Bone marrow (tissue), 2 donors: ENCODE measurements at places on chromosomes 7 and 10.

- no peak for DNase-seq
Observed at GRCh38 chr10:49109669-49110340, 5.5 kb downstream of the VSTM4 start.

GRCh38 chr10:50567384-50567783, 56.4 kb downstream of the SGMS1 start:
- DNase-seq = no peak

DNA sequence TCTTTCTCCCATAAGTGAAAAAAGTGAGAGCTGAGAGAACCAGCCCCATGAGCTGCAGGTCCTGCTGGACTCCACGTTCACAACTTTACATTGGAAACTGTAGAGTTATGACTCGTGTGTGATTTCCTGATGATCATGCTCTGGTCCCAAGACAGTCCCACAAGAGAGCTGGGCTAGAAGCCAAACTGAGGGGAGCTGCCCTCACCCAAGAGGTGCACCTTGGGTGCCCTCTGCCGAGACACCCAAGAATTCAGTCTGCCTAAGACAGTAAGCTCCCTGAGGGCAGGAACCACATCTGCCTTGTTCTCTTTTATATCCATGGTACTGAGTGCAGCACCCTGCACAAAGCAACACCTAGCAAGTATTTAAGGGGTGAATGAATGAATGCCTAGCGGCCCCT, 112.8 kb upstream of the SFMBT2 start:
- DNase-seq = no peak

- DNase-seq = no peak
Observed at GRCh38 chr7:151107882-151108281, 21.6 kb downstream of the AGAP3 start.

DNA sequence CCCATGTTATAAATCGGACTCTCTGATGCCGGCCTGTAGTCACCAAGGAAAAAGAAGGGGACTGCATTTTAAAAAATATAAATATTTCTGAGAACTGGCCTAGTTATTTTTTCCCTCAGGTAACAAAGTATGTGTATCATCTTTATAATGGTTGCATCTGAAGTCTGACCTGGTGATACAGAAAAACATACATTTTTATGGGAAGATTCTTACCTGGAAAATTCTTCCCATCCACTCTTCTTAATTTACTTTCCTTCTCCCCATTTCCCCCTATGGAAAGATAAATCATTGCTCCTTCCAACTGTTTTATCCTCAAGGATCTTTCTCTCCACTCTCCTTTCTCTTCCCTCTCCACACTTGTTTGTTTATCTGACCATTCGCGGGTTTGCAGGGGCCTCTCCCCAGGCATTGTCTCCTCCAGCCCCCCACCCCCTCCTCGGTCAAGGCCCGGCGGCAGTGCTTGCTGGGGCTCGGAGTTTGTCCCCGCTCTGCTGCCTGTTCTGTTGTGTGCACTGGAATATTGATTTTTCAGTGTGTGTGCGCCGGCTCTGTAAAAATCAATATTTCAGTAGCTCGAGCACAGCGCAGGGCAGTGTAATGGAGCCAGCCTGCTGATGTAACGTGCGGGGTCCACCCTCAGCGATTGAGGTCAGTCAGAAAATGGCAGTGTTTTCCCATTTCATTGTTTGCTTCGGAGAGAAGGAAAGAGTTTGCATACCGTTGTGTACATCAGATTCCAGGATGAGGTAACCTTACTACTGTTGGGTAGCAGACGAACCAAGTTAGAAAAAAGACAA, 199.5 kb upstream of the NFE2L3 start:
- DNase-seq = no peak

DNA sequence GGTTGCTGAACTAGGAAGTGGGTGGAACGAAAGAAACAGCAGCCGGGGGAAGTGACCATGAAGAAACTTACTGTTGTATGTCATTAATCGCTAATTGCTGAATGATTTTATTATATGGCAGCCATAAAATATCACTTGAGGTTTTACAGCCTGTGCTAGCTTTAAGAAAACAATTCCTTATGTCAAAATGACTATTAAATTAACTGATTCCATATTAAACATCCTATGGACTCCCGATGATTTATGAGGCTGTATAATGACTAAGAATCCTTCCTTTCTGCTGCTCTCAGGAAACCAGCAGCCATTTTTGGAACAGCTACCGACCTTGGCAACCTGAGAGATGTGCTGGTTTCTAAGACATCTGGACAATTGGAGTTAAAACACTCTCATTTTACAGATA, 421.9 kb downstream of the SORCS3 start:
- no peak for DNase-seq

GRCh38 chr7:114175125-114175524, 239.5 kb upstream of the FOXP2 start:
- no peak for DNase-seq

DNA sequence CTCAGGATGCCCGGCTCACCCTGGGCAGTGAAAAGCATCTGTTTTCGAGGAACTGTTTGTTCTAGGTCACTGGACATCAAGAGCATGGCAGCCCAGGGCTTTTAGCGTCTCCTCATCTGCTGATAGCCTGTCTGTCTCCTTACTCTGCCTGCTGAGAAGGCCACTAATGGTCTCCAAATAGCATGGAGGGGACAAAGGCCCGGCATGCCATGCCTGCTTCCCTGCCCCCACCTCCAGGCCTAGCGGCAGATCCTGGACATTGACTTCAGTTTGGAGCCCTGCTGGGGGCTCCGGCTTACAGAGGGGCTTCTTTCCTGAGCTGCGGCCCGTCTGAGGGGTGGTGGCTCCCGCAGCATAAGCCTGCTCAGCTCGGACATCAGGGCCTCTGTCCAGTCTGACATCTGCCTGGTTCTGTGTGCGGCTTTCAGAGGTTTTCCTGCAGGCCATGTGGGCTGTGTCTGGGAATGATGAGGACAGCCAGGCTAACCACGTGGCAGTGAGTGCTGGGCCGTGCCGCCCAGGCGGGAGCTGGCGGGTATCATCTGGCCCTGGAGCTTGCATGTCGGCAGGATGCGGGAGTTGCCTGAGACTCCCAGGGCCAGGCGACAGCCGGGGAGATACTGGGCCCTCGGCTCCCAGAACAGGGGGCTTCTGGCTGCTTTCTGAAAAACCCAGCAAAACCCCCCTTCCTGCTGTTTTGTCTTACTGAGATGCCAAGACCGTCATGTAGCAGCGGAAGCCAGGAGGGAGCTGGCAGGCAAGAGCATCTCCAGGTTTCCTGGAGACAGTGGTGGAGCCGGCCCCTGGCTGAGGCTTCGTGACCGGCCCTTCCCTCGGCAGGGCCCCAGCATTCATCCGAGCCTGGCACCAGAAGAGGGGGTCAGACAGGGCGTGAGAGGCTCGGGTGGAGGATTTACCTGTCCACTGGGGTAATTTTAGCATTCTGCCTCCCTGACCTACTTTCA, 9.2 kb downstream of the PFKFB3 start:
- DNase-seq = no peak

GRCh38 chr7:31095286-31096197, 43.4 kb downstream of the ADCYAP1R1 start:
- DNase-seq = no peak

GRCh38 chr7:88312061-88312663, 5.5 kb upstream of the STEAP4 start:
- DNase-seq = no peak

- DNase-seq = no peak
Observed at GRCh38 chr7:13016592-13017332, 329.3 kb downstream of the ARL4A start.

DNA sequence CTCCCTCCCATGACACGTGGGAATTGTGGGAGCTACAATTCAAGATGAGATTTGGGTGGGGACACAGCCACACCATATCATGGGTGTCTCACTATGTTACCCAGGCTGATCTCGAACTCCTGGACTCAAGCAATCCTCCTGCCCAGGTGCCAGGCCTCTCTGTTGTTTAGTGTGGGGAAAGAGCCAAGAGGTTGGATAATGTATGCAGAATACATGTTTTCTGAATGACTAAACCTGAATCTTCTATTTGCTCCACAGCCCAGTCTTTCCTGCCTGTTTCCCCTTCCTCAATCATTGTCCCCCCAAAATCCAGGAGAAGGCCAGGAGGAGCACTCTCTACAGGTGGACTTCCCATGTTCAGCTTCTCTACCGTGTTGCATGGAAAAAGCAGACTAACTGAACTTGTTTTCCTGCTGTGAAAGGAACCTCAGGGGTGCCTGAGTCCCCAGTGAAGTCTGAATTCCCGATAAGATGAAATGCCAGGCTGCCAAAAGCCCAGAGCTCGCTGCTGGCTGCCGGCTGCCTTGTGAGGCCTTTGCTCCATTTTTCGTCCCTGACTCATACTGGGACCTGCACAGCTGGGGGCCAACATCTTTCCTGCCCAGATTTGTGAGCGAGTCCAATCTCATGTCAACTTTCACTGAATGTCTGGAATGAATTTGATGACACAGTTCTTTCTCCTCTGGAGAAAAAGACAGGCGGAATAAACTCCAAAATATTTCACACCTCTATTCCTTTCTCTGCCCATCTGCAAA, 588.0 kb downstream of the CALN1 start:
- DNase-seq = no peak

- DNase-seq = no peak
Observed at GRCh38 chr10:74542077-74542476, 284.3 kb upstream of the KAT6B start.

- DNase-seq = no peak
Observed at GRCh38 chr10:129973674-129974059, 9.6 kb upstream of the EBF3 start.

GRCh38 chr10:70662362-70663220, 9.7 kb upstream of the ADAMTS14 start:
- no peak for DNase-seq

GRCh38 chr7:109003742-109004141, 434.1 kb downstream of the DNAJB9 start:
- no peak for DNase-seq

DNA sequence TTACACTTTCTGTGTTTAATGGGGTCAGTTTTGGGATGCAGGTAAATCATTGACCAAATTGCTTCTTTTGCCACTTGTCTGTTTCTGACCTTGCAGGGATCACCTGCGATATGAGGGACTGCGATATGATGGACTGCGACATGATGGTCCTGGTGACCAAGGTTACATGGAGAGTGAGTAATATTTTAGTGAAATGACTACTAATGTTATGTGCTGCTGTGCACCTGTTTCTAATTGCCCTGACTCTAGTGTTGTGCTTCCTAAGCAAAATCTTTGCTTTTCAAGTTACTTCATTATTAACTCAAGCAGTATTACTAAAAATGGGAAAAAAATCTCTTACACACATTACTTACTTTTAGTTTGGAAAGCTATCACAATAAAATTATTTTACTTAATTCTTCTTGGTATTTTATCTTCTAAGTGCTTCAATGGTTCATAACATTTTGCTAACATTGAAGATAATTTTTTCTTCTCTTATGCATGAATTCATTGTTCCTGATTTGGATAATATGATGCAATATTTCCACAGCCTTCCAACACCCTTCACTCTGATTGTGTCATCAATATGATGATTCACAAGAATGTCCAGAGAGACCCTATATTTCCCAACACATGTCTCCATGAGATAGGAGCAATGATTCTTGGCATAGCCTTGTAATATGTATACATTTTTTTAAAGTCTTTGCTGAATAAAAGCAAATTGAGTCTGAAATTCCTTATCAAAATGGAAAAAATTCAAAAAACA, 306.2 kb upstream of the AKR1E2 start:
- DNase-seq = no peak

GRCh38 chr10:79320820-79321493, 26.3 kb upstream of the PPIF start:
- peak; percentile 61 for DNase-seq

- no peak for DNase-seq
Observed at GRCh38 chr10:54796881-54797280, 4.2 kb downstream of the PCDH15 start.

DNA sequence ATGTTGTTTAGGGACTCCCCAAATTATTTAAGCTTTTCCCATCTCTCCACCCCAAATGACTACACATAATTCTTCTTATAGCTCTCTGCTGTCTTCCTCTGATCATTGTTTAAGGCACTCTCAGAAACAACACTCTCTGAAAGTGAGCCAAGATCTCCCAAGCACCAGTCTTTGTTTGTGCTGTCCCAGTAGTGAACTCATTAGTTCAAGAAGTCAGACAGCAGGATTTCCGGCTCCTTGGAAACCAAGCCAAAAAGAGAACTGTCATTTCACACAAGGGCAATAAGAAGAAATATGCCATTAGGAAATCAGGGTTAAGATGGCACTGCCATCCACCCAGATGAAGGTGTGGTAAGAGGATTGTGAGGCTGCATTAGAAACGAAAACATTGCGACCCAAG, 83.1 kb downstream of the FZD1 start:
- DNase-seq = no peak

DNA sequence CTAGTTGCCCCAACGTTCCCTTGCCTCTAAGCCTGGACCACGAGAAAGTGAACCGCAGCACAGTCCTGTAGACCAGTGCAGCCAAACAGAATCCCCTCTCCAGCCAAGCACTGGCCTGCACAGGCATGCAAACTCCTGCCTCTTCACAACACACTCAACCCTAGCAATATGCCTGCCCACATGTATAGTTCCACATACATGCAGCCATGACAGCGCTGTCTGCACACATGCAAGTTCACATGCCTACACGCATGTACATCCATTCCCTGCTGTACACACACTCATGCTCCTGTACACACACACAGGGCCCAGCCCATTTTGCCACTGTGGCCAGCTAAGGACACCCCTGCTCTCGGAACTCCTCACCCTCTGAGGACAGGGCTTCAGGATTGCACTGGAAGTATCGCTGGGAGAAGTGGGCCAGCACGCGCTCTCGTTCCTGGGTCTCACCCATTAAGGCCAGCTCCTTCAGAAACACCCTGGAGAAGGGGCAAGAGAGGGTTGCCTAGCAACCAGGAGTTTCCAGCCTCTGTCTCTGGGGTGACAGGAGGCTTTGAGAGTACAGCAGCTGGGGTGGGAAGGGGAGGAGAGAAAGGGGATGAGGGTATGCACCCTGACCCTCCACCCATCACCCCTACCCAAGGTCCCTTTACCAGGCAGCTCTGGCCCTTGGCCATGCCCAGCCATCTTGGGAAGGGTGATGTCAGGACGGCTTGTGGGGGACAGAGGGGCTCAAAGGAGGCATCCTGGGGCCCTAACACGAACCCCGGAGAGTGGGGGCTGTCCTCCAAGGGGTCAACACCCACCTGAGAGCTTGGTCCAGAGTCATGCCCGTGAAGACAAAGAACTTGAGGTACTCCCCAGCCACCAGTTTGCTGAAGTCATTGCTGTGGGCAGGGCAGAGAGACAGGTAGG, 7.0 kb downstream of the PSD start:
- no peak for DNase-seq

GRCh38 chr7:76234931-76235441, 33.3 kb downstream of the SRRM3 start:
- DNase-seq = peak; percentile 52

- no peak for DNase-seq
Observed at GRCh38 chr10:104546756-104547155, 94.3 kb upstream of the SORCS3 start.

DNA sequence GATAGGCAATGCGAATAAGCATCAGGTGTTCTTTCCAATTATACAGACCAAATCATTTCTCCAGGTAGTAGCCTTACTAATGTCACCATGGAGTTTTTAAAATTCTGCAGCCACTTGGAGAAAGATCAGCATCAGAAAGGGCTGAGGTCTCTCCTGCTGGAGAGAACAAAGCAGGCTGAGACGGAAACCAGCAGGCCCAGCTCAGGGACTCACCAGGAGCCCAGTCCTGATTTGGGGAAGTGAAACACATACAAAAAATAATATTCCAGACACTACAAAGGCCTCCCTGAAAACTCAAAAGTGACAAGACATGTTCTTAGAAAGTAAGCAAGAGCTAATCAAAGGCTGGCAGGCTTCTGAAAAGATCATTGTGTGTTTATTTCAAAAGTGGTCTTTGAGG, 207.1 kb upstream of the GHITM start:
- no peak for DNase-seq
